ENCODE measurements at places on chromosomes 6 and 20. TPM values are rescaled to one million over a fixed set of nuclear protein-coding genes. Genes with fewer than 3 reads are reported as not detected.

- DNase-seq = peak; percentile 60
Measured at GRCh38 chr6:63307581-63308246, 12.1 kb downstream of the LGSN start.

GRCh38 chr6:126051791-126052190 is 65.5 kb downstream of the TRMT11 start:
- DNase-seq = no peak

MUC22 gene
- not detected for total RNA-seq

GRCh38 chr6:10084111-10084986 is 330.5 kb downstream of the TFAP2A start:
- no peak for DNase-seq

GRCh38 chr6:44342489-44342888 is at the start of gene SPATS1:
SPATS1 (plus strand) TSS chr6:44342650; CDS start chr6:44343096, 446 bp downstream.
- DNase-seq = no peak

- DNase-seq = peak; percentile 59
Measured at GRCh38 chr20:4059606-4060005, 44.2 kb upstream of the RNF24 start.

- no peak for DNase-seq
Measured at GRCh38 chr6:26478985-26479278, 21.2 kb upstream of the BTN1A1 start.

PTGIS gene
- 1.9 TPM for total RNA-seq

GRCh38 chr6:125699591-125699990 is 49.8 kb upstream of the HEY2 start:
- DNase-seq = no peak

GRCh38 chr6:37454420-37455140 is 21.6 kb downstream of the CMTR1 start:
- no peak for DNase-seq

- DNase-seq = no peak
Measured at GRCh38 chr6:136410201-136411024, 120.8 kb upstream of the BCLAF1 start.

GRCh38 chr6:33490621-33491020 is 36.2 kb downstream of the ZBTB9 start:
- DNase-seq = no peak

DNA sequence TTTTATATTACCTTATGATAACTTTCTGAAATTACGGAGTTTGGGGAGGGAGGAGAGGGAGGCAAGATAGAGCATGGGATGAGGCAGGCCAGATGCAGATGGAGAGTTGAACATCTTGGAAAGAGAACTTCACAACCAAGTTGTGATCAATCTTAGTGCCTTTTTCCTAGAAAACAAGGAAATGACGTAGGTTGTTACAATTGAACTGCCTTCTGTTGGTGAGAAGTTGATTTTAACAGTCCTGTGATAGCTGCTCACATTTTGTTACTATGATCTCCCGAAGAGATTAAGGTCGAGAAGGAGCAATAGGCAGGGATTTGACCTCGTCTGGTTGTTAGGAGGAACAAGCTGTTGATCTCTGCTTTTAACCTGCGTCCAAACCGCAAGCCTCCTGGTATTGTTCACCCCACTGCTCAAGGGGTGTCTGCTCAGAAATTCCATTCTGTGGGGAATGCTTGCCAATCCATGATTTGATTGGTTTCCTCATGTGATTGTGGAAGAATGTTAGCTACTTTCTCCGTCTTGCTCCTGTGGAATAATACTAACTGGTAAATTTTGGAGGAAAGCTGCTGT is 35.1 kb downstream of the TIAM2 start:
- DNase-seq = peak; percentile 72

- DNase-seq = no peak
Measured at GRCh38 chr20:46501337-46501942, 11.9 kb downstream of the ZNF334 start.

GRCh38 chr6:161359618-161359945 is 85.7 kb upstream of the AGPAT4 start:
- DNase-seq = no peak

TAAR2 gene
- total RNA-seq = not detected

CLPSL1 gene
- total RNA-seq = not detected

DNA sequence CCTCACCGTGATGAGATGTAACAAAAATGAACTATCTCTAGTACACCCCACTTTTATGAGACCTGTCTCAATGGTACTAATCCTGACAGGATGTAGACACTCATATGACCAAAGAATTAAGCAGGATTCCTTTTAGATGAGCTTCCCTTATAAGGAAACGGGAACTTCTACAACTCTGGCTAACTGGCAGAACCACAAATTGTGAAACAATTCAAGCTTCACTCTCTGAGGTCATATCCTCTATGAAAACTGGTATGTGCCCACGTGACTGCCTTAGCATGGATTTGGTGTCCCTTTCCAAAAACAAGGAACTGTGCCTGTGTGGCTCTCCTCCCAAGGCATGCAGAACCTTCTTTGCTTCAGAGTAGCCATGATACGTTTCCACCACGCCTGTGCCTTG is 14.1 kb upstream of the CPNE5 start:
- peak; percentile 75 for DNase-seq

GRCh38 chr20:59568509-59569024 is 35.8 kb upstream of the PHACTR3 start:
- DNase-seq = no peak

TCF21 gene
- total RNA-seq = not detected

SLC22A16 gene
- total RNA-seq = not detected

GRM4 gene
- not detected for total RNA-seq

MCCD1 gene
- not detected for total RNA-seq

GRCh38 chr20:55067158-55067825 is 591.9 kb downstream of the DOK5 start:
- DNase-seq = peak; percentile 48

TRAPPC3L gene
- 0.17 TPM for total RNA-seq

DNA sequence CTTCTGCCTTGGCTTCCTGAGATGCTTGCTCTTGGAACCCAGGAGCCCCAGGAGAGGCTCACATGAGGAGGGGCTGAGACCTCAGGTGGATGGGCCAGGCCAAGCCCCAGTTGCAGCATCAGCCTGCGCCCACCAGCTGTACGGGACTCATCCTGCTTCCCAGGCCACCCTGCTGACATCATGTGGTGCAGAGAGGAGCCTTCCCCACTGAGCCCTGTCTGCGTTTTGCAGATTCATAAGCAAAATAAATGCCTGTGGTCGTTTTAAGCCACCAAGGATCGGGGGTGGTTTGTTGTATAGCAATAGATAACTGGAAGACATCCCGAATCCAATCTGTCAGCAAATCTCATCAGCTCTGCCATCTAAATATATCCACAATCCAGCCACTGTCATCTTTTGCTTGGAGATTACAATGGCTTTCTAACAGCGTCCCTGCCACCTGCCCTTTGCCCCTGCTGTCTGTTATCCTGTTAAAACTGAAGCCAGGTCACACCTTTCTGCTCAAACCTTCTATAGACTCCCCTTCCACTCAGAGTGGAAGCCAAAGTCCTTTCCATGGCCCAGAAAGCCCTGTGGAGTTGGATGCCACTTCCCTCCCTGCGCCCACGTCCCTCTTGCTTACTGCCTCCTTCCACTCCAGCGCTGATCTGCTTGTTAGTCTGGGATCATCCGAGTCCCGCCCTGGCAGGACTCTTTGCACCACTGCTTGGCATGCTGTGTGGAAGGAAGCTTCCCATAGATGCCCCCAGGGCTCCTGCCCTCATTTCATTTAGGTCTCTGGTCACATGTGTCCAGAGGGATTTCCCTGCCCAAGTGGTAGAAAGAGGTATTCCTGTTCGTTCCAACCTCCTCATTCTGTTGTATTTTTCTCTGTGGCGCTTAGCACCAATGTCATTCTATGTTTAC is 24.0 kb upstream of the MLN start:
- DNase-seq = no peak

DNA sequence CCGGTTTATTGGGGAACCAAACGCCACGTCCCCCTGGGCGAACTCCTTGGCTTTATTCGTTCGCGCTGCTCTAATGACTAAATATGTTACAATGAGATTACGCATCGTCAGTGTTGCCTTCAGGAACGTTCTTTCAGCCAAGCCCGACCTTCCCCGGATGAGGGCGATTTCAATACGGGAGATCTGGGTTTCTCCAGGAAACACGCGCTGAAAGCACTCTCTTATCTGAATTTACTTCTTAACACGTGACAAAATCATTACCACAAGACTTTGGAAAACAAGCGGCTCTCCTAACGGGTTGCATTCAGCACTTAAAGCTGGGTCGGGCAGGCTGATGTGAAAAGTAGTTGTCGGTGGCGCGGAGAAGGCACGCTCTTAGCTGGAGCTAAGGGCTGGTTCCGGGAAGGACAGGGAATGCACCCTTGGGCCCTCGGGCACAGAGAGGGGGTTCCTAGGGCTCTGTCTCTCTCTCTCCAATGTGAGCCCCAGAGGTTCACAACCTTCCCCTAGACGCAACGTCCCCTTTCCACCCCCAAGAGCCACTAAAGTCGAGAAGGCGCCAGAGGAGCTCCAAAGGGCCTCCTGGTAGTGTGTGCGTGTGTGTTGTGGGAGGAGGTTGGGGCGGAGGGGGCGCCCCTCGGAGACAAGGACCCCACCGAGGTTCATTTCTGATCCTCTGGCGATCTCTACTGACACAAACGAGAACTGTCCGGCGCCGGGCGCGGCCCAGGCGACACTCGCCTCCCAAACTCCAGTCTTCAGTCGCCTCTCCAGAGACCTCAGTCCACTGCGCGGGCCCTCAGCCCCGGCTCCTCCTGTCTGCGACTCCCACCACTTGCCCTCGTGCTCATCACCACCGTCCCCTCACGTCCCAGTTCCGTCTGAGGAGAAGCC is 7.1 kb upstream of the NKX2-2 start:
- DNase-seq = no peak

DNA sequence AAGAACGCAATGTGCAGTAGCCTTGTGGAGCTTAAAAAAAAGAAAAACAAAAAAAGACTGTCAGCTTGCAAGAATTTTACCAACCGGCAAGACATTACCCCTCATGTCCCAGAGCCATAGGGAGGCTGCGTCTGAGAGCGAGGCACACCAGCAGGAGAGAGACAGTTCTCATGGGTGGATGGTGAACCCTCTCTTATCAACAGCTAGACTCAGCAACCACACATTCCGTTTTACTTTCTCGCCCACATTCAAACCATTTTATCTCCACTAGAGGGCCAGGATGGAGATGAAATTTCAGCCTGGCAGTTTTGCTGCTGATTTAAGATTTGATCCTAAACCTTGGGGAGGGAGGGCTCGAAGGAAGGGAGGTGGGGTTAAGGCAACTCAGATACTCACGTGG is 247.0 kb downstream of the ATXN1 start:
- DNase-seq = peak; percentile 69

- no peak for DNase-seq
Measured at GRCh38 chr20:20407891-20408805, 40.2 kb downstream of the INSM1 start.

DNA sequence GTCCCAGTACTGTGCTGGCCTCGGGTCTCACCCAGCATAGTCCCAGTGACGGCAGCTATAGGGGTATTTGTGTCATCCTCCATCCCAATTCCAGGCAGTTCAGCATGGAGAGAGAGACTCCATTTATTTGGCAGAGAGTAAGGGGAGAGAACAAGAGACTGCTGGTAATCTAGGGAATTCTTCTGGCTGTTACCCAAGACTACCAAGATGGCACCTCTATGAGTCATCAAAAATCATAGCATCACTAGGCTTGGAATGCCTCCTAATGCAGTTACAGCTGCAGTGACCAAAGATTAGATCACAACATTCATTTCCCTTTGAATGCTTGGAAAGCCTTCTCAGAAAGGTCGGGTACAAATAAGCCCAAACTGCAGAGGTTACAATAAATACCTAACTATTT is 660.4 kb upstream of the FLRT3 start:
- DNase-seq = peak; percentile 52

DNA sequence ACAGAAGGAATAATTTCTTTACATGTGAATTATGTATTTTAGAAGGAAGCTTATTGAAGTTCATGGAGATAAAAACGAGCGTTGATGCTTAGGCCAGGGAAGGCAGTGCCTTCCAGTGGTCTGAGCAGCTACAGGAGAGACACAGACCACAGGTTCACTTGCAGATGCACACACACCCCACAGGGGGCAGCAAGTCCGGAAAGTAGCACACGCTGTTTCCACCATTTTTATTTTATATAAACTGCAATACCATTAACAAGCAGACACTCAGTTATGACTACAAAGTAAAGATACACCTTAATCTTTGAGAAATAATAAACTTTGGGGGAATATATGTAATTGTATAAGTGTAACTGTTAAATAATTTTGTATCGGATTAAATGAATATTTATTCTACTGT is 13.5 kb upstream of the DACT2 start:
- DNase-seq = no peak

GRCh38 chr20:17843246-17844132 is 125.1 kb downstream of the SNX5 start:
- peak; percentile 57 for DNase-seq

- no peak for DNase-seq
Measured at GRCh38 chr6:113377362-113377942, 479.7 kb upstream of the MARCKS start.

ADTRP gene
- total RNA-seq = 0.47 TPM

DNA sequence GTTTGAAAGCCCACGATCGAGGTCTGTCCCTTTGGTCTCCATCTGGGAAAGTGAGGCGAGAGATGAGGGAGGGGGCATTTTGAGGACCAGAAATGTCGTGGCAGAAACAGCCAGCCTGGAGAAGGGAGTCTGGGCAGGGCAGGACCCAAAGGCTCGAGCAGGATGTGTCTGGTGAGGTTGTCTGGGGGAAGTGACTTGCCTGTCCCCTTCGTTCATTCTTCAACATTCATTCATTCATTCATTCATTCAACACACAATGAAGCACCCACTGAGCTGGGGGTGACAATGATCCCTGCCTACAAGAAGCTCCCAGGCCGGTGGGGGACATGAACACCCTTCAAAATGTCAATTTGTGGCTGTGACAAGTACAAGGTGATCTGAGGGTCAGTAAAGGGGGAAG is 80.5 kb downstream of the CEBPB start:
- DNase-seq = no peak

DNA sequence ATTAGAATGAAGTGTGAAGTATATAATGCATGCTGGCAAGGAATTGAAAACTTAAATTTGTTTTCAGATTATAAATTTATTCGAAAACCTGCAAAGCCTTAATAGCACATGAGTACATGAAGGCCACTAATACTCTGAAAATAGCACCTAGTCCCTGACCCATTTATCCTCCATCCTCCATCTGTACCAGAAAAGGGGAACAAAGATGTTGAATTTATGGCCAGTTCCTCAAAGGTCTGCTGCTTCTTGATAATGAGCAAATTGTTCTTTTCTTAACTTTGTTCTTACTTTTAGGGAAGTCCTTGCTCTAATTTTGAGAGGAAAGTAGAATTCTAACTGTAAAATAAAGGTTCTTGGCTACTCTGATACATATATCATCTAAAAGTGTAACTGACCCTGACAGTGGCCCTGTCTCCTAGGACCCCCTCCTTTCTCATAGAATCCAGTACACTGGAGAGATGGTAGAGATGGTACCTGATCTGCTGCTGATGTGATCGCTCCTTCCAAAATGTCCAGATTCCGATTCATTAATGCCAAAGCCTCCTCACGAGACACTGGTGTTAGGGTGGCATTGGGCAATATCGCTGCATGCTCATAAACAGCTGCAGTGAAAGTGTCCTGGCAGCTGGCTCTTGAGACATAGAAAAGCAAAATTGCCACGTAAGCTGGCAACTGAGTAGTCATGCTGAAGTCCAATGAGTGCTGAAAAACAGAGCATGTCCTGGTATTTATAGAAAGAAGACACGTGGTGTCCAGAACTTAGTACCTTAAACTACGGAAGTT is at the start of gene VNN1:
Gene VNN1, minus strand, starts transcription at position 704 of the 783 bp plus-strand sequence. Its CDS starts 20 bp downstream, at position 684.
- no peak for DNase-seq

GRCh38 chr6:19836799-19837510 is at the start of gene ID4:
ID4 (plus strand) TSS chr6:19837370; CDS start chr6:19837755, 385 bp downstream.
- DNase-seq = peak; percentile 38

- DNase-seq = no peak
Measured at GRCh38 chr6:153121311-153121710, 9.8 kb downstream of the RGS17 start.

Data from dermis blood vessel endothelial cell (primary cell).